Adipose tissue (tissue), 3 donors: ENCODE measurements at places on chromosomes 5 and 9. TPM values are rescaled to one million over a fixed set of nuclear protein-coding genes. Genes with fewer than 3 reads are reported as not detected.

FOXD4 gene
- polyA plus RNA-seq = not detected

CARD6 gene
- 6.7 TPM for polyA plus RNA-seq

PLPP6 gene
- 4.8 TPM for polyA plus RNA-seq

ABCA1 gene
- 38.1 TPM for polyA plus RNA-seq

FAM169A gene
- 0.30 TPM for polyA plus RNA-seq

PSD2 gene
- polyA plus RNA-seq = 0.09 TPM

C6 gene
- polyA plus RNA-seq = 10.2 TPM

PRDM9 gene
- polyA plus RNA-seq = not detected

WHRN gene
- 8.5 TPM for polyA plus RNA-seq

GRM6 gene
- polyA plus RNA-seq = not detected

CDC42SE2 gene
- 14.7 TPM for polyA plus RNA-seq

HMCN2 gene
- polyA plus RNA-seq = 5.2 TPM

TOR4A gene
- polyA plus RNA-seq = 5.8 TPM

TEX48 gene
- not detected for polyA plus RNA-seq

STARD4 gene
- polyA plus RNA-seq = 8.6 TPM

ANGPTL2 gene
- polyA plus RNA-seq = 35.8 TPM

CD274 gene
- 0.22 TPM for polyA plus RNA-seq

PLEKHG4B gene
- 0.04 TPM for polyA plus RNA-seq

TIMD4 gene
- not detected for polyA plus RNA-seq

HSD17B3 gene
- not detected for polyA plus RNA-seq

SSBP2 gene
- polyA plus RNA-seq = 22.2 TPM

DNAH5 gene
- polyA plus RNA-seq = 0.34 TPM

UBE2QL1 gene
- 0.90 TPM for polyA plus RNA-seq

SPIN1 gene
- polyA plus RNA-seq = 13.4 TPM

CDKN2A gene
- 0.17 TPM for polyA plus RNA-seq
